Right renal cortex interstitium (tissue), 3 donors: ENCODE measurements at places on chromosomes 2 and 18. TPM values are rescaled to one million over a fixed set of nuclear protein-coding genes. Genes with fewer than 3 reads are reported as not detected.

The EXOC6B gene
- 24.0 TPM for polyA plus RNA-seq

The SLC4A3 gene
- polyA plus RNA-seq, result 7.1 TPM

The ZSWIM2 gene
- not detected for polyA plus RNA-seq

The SCYGR3 gene
- polyA plus RNA-seq, result not detected

The FBXO48 gene
- 1.7 TPM for polyA plus RNA-seq

DNA sequence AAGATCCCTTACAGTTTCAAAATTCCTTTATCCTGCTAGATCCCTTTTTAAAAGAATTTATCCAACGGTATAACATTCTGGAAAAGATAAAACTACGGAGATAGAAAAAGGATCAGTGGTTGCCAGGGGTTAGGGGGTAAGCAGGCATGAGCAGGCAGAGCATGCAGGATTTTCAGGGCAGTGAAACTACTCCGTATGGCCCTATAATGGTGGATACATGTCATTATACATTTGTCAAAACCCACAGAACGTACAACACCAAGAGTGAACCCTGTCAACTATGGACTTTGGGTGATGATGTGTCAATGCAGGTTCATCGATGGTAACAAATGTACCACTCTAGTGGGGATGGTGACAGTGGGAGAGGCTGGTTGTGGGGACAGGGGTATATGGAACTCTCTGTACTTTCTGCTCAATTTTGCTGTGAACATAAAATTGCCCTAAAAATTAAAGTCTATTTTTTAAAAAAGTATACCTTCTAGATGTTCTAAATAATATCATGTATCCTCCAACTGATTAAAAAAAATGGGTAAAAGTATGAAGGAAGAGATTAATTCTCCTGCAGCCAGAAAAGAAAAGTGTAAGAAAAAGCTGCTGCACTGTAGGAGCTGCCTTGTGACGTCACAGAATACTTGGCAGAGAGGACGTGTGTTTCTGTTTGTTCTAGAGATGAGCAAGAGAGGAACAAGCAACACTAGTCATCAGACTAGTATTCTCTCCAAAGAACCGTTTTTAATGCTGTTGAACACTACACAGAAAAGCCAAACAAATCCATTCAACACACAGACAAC lies 23.6 kb downstream of the ANKRD44 start:
- DNase-seq, result no peak

DNA sequence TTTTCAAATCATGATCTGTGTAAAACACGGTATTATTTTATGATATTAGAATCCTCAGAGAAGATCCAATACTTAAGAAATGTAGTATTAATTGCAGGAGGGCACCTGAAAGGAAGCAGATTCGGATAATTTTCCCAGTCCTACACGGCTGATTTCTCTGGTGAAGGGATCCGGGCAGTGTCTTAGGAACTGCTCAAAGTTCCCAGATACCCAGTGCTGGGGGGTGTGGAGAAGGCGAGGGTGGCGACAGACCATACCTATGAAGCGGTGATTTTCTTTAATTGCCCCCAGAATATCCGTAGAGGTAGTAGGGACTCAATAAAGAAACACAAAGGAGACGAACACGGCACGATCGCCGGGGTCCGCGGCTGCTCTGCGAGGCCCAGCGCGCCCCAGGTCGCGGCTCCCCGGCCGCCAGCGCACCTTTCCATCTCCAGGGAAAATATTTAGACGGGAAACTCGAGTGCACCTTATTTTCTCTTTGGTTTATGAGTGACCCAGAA lies 1.4 kb upstream of the SOX11 start:
- no peak for DNase-seq

DNA sequence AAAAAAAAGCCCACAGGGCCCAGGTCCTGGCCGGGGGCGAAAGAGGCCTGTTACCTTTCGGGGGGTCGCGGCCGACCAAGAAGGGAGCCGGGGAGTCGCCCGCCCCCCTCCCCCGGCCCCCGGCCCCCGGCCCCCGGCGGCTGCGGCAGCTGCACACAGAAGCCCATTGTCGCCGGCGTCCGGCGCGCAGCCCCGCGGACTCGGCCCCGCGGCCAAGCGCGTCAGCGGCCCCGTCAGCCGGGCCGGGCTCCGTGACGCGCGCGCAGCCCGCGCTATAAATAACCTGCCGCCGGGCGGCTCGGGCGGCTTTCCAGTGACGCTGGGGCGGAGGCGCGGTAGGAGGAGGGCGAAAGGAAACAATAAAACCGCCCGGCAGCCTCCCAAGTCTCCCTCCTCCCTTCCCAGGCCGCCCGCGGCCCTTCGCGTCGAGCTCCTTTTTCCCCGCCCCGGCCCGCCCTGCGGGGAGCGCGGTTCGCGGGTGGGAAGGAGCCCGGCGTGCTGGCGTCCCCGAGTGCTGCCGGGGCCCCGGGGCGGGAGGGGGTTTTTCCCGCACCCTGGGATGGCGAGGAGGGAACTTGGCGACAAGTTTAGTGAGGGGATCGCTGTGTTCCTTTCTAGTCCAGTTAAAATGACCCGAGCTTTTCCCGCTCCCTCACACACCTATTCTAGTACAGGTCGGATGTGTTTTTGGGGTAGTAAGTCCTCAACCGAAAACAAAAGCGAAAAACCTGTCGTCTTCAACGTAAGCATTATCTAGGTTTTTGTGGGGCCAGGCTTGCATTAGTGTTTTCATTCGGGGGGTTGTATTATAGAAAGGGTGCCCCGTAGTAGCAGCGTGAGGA lies 10.0 kb upstream of the NR4A2 start:
- no peak for DNase-seq

- DNase-seq, result no peak
Observed at GRCh38 chr18:35106845-35107148, 65.6 kb downstream of the MAPRE2 start.

DNA sequence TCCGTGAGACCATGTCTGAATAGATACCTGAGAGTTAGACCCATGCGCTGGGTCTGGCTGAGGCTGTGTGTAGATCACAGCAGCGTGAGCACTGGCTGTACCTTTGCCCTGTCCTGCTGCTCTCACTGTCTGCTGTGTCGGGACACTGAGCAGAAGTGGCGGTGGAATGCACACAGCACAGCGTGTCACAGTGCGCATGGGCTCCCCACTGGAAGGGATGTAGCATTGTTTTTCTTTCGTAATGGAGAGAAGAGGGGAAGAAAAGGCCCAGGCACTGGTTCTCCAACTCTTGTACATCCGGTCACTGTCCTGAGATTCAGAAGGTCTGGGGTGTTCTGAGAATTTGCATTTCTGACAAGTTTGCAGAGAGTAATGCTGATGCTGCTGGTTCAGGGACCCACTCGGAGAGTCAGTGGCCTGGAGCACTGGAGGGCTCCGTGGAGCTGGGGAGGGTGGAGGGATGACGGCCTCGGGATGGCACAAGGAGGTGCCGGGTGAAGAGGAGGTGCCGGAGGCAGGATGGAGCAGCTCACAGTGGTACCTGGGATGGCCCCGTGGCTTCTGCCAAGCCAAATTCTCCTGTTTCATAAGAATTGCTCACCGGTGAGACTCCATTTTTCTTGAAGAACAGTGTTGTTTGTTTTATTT lies 252.8 kb downstream of the LDLRAD4 start:
- no peak for DNase-seq

DNA sequence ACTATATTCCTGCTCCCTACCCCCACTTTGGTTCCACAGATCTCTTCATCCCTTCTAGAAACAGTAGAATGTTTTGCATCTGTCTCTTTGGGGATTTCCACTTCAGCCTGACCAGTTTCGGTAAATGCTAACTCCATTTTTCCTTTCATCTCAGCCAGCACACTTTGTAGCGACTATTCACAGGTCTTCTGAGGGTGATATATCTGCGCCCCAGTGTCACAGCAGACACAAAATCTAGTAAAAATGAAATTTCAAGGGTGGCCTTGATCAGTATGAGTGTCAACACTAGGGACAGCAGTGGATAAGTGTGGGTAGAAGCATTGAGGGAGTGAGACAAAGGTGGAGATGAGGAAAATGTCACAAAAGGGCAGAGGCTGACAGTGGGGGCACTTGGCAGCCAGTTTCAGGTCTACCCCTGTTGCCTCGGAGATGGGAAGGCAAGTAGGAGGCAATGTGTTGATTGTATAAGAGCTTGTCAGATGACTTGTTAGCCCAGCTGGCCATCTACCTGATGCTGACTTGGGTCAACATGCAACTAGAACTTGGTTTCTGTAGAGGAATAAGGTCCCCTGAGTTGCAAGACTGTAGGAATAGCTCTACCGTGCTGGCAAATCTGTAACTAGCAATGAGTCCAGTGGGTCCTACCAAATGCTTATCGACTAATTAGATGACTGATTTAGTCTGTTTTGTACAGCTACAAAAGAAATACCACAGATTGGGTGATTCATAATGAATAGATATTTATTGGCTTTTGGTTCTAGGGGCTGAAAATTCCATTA lies 60.7 kb downstream of the CXCR4 start:
- DNase-seq, result no peak

DNA sequence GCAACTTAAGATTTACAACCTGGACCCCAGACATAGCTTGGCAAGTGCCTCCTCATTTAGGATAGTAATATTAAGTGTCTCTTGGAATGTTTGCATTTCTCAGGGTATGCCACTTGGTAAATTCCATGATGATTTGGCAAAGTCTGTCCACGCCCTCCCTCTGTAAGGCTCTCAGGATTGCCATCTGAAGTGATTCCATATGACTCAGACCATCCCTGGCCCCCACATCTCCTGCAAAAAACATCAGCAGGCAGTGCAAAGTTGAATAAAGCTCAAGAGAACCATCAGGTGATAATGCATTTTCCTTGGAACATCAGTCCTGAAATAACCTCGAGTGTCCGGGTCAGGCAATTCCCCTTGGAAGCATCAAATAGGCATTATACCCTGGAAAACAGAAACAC lies 27.1 kb upstream of the PIEZO2 start:
- no peak for DNase-seq

DNA sequence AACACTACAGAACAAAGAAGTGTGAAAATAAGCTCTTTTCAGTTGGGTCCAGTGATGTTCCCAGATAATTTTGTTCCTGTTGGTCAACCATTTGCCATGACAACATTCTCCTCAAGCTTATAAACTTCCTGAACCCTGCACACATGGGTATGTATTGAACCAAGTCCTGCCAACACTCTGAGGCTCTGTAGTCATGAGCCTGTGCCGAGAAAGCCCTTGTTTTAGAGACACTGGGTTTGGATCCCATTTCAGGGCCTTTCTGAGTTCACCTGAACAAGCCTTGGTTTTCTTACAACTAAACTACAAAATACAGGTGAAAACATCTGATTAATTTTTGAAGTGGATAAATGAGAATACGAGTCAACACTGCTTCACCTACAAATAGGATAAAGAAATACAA lies 38.5 kb downstream of the AKAIN1 start:
- DNase-seq, result no peak

DNA sequence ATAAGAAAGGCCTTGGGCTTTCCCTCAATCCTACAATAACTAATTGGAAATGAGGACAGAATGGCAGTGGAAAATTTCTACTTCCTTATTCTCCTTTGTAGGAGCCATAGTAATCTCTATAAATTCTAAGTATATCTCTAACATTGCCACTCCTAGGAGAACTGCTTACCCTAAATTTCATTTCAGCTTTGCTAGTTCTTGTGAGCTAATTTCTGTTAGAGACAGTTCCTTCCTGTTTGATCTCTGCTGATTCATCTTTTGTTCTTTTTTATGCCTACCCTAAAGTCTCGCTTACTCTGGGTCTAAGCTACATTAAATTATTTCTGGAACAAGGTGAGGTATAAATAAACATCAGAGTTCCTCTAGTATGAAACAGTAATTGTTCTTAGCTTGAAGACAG lies 25.7 kb downstream of the ABHD3 start:
- DNase-seq, result no peak

DNA sequence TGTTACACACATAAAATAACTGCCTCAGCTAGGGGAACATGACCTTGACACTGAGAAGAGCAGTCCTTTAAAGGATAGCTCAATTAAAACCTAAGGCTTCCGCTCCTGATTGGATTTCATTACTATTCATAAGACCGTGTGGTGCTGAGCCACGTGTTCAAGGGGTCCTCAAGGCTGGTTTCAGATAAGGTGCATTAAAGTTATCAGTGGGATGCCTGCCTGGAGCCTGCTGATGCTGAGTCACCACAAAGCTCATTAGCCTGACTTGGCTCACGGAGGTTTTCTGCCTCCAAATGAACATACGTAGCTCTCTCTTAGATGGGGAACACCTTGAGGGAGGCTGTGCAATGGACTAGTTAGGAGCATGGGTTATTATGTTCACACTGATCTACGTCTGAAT lies 518.9 kb downstream of the TDRD15 start:
- no peak for DNase-seq

DNA sequence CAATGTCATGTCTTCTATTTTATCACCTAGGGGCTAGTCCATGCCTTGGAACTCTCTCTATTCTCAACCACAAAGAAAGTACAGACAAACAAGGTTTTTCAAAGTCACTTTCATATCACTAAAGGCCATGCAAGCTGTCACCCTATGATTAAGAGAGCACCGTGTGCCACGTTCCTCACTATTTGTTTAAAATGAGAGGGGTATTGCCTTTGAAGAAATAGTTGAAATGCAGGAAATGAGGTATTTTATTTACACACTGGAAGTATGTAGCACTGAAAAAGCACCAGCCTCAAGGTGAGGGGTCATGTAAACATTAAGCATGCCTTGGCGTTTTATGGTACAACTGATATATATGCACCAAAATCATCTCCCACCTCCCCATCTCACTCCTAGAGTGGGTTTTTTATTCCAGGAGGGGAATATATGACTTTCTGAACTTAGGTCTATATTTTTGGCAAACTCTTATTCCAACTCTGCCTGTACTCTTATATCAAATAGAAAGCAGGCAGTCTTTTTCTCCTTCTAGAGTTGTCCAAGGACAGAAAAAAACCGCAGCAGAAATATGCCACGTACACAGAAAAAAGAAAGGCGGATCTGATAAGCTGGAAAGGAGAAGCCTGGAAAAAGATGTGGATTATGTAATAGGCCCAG lies 53.5 kb downstream of the VSNL1 start:
- no peak for DNase-seq

- DNase-seq, result no peak
Observed at GRCh38 chr2:111055735-111056134, 65.0 kb upstream of the BCL2L11 start.

GRCh38 chr2:31234683-31235503 lies 941 bp downstream of the EHD3 start:
- DNase-seq, result no peak

GRCh38 chr2:119649364-119649917 lies 29.6 kb upstream of the TMEM177 start:
- DNase-seq, result no peak

DNA sequence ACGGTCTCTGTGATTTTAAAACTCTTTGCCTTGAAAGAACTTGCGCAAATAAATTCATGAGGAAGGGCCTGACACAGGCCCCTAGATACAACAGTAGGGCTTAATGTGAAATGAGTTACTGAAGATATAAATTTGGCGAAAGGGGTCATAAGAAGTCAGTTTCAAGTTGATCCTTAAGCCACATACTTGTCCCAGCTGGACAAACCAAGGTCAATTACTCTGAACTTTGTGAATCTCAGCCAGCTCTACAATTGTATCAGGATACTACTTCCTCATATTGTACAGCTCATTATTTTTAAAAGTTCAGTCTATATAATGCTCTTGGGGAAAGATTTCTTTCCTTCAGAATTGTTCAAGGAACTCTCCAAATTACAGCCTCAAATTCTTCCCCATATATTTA lies 432.8 kb downstream of the METTL4 start:
- DNase-seq, result no peak
